Activated CD4-positive, CD25-positive, alpha-beta regulatory T cell treated with anti-CD3 and anti-CD28 coated beads, Interleukin-2, amount 50 U/mL, for 16 hours (primary cell): ENCODE measurements at places on chromosomes 6 and 20.

GRCh38 chr20:16209357-16209756 is 363.9 kb downstream of the KIF16B start:
- no peak for DNase-seq

DNA sequence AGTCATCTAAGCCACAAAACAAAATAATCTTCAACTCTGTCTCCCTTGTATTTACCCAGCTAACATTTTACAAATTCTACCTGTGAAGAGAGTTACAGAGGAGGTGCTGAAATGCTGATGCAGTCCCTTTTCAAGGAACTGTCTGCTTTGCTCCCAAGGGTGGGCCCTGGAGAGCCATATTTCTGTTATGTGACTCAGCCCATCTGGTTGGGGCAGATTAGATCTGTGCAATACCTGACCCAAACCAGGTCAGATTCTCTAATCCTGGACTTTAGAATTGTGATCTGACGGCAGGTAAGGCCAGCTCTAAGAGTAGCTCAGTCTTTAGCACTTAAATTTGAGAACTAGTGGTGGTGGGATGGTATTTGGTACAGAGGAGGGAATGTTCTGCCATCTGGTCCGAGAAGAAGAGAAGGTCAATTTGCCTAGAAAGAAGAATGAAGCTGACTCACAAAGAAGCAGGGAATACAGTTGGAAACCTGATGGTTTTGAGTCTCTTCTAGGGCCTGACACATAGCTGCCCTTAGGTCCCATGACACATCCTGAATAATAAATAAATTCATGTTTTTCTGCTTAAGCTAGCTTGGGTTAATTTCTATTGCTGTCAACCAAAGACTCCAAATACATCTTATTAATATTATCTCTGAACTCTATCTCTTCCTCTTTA is 8.1 kb downstream of the ZNF311 start:
- DNase-seq: no peak

DNA sequence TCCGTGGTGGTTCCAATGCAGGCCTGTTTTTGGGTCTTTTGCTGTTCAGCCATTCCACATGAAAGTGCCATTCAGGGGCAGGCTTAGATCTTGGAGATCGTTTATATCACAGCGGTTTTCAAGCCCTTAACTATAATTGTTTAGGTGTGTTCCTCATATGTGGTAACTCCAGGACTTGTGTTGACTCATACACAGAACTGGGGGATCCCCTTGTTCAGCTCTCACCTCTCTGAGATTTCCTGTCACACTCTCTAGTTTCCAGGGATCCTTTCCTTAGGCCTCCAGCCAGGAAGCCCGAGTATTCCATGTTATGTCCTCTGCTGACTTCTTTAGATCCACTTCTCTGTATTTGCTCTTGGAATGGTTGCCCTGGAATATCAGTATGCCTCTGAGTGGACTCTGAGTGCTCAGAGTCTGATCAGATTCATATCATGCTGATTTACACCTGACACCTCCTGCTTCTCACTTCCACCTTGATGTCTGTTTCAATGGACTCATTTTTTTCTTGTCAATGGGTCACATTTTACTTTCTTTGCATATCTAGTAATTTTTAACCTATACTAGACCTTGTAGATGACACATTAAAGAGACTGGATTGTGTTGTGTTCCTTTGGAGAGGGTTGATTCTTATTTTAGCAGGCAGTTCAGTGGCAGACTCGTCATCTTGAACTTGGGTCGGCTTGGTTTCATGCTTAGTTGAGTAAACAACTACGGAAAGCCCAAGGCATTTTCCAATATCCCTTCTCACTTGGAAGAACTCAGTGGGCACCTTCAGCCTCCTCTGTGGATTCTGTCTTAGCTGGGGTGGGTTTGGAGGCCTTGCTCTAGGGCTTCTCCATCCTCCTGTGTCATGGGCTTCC is 13.1 kb downstream of the NTSR1 start:
- no peak for DNase-seq

GRCh38 chr6:28124350-28124970 is at the start of gene ZSCAN16:
Gene ZSCAN16 (plus strand): TSS chr6:28124609. CDS start chr6:28125444, 835 bp downstream.
- peak; percentile 59 for DNase-seq

DNA sequence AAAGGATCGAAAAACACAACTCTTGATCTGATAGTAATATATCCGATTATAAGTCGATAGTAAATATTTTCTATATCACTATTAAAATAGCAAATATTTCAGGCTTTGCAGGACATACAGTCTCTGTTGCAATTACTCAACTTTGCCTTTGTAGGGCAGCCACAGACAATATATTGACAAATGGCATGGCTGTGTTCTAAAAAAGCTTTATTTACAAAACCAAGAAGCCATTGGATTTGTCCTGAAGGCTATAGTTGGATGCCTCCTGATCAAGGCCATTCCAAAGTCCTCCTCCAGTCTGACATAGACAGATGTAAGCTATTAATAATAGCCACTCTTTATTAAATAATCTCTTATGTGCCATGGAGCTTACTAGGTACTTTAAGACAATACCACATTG is 5.9 kb downstream of the OCSTAMP start:
- no peak for DNase-seq

GRCh38 chr6:40343877-40344565 is 243.1 kb downstream of the LRFN2 start:
- no peak for DNase-seq

DNA sequence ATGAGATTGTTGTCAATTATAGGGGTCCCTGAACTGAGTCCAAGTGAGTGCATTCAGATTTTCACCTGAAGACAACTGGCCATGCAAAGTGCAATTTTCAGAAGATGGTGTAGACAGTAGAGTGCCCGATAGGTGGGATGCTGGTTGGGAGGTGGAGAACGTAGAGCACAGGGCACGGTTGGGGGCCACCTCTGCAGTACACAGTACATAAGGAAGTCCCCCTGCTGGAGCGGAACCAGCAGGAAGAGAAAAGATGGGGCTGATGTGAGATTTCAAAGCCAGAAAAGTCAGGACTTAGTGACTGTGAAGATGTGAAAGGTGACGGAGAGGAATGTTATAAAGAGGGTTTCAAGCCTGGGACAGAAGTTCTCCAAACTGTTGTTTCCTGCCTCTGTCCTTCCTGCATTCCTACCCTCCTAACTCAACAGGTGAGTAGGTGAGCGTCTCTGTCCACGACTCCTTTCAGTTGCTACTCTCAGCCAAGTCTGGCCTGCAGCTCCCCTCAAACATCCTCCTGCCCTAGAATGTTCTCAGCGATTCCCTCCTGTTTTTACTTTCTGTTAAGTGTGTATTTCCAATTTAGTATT is 330.8 kb downstream of the PRL start:
- no peak for DNase-seq

- DNase-seq: no peak
These were observed 178.4 kb downstream of the MRPL14 start for GRCh38 chr6:43948527-43949485.

DNA sequence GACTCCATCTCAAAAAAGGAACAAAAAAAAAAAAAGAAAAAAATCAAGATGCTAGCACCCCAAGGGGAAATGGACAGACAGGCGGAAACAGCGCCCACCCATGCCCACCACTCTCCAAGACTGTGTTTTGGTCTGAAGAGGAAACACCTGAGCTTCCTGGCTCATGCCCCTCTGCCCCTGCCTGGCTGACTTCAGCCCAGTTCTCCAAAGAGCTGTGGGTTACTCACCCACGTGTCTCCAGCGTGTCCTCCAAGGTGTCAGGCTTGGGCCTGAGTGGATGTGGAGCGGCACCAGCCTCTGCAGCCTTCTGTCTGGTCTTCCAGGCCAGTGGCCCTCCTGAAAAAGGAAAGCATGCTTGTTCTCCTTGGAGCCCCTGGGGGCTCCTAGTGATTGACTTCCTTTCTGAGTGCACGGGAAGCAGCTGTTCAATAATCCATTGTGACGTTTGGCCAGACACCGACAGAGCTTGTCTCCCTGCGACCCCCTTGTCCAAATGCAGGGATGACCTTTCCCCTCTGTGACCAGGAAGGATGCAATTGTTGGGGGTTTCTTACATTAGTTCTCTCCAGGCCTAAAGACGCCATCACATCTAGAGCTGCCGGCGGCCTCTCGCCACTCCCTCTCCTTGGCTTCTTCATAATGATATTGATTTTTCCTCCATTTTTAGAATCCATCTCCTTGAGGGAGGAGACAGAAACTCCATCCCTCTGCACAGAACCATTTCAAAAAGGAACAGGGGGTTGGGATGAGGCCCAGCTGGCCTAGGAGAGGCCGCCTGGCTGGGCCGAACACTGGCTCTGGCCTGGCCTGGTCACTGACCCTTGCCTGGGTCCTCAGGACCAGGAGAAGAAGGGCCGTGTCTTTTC is 58.4 kb downstream of the ADNP start:
- no peak for DNase-seq

GRCh38 chr6:167407239-167408064 is 82.6 kb downstream of the TTLL2 start:
- DNase-seq: no peak

- DNase-seq: no peak
These were observed 93.3 kb downstream of the SCML4 start for GRCh38 chr6:107730683-107731314.

- DNase-seq: no peak
These were observed 105.2 kb downstream of the SMLR1 start for GRCh38 chr6:130932438-130932837.

GRCh38 chr6:166253778-166254204 is 54.4 kb downstream of the PRR18 start:
- no peak for DNase-seq

DNA sequence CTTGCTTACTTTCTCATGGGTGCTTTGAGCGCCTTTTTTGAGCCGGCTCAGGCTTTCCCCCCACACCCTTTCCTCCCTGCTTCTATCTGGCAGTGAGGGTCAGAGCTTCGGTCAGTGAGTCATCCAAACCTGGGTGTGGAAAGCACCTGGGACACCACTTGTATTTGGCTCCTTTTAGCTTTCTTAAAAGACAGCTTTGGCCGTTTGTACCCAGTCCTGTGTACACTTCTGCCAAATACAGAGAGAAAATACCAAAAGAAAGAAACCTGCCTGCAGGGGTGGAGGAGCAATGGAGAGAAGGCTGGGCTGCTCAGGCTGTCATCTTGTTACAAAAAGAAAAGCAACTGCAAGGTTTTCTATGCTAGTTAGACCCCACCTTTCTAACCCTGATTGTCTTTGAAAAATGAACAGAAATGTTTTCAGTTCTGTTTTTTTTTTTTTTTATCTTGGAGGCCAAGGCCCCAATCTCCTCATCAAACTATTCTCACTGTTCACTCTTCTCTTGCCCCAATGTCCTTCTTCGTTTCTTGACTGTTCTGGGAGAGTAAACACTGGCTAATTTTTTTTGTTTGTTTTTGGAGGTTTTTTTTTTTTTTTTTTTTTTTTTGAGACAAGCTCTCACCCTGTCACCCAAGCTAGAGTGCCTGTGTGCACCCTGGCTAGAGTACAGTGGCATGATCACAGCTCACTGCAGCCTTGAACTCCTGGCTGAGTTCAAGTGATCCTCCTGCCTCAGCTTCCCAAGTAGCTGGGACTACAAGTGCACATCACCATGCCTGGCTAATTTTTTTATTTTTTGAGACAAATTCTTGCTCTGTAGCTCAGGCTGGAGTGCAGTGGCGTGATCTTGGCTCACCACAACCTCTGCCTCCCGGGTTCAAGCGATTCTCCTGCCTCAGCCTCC is 76.4 kb downstream of the SSR1 start:
- no peak for DNase-seq

DNA sequence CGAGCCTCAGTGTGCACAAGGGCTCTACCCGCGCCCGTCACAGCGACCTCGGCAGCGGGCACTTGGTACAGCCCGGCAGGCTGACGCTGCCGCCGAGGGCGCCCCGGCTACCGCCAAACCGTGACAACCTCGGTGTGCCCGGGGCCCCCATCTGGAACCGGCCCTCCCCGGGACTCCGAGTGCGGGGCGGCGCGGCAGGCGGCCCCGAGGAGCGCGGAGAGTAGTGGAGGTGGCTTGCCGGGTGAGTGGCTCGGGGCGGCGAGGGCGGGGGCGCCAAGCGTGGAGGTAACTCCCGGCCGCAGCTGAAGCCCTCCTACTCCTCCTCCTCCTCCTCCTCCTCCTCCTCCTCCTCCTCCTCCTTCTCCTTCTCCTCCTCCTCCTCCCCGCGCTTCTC is at the start of gene ISM1:
Gene ISM1 (plus strand): TSS at position 371 of the 394 bp plus-strand sequence. CDS start 503 bp downstream, outside the sequence.
- DNase-seq: no peak

DNA sequence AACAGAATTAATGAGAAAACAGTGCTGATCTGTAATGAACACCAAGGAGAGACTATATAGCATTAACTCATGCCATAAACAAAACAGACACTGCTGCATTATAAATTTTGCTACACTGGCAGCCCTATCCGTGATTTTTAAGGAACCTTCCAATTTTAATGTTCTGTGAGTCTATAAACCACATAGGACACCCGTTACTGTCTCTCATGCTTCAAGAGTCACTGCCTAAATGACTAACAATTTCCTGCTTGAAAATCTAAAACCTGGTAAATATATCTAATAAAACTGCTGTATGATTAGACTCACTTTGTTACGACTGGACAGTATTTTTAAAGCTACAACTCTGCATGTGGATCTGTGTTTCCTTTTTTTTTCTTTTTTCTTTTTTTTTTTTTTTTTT is 8.7 kb downstream of the CHD6 start:
- no peak for DNase-seq

GRCh38 chr20:22226849-22227700 is 357.3 kb downstream of the FOXA2 start:
- no peak for DNase-seq

GRCh38 chr20:61734733-61735502 is 330.8 kb downstream of the TAF4 start:
- no peak for DNase-seq

- DNase-seq: no peak
These were observed 31.0 kb downstream of the LCA5 start for GRCh38 chr6:79506251-79506650.

GRCh38 chr6:150622941-150623874 is 23.5 kb downstream of the PLEKHG1 start:
- no peak for DNase-seq

GRCh38 chr20:5991623-5992441 is 41.4 kb downstream of the MCM8 start:
- no peak for DNase-seq

- no peak for DNase-seq
These were observed 15.4 kb upstream of the ANKRD60 start for GRCh38 chr20:58243653-58244410.

GRCh38 chr6:31884528-31885035 is 5.8 kb upstream of the SLC44A4 start:
- DNase-seq: no peak

- DNase-seq: peak; percentile 58
These were observed 41.3 kb downstream of the PCNA start for GRCh38 chr20:5078399-5078958.

GRCh38 chr6:106300944-106301343 is 24.6 kb downstream of the ATG5 start:
- no peak for DNase-seq

GRCh38 chr6:79605968-79606764 is 25.0 kb upstream of the SH3BGRL2 start:
- DNase-seq: no peak
